ENCODE measurements at places on chromosomes 3 and 15.

- DNase-seq = no peak
Measured at GRCh38 chr15:98943051-98943508, 64.5 kb downstream of the PGPEP1L start.

- DNase-seq = no peak
Measured at GRCh38 chr3:161355508-161355907, 15.8 kb downstream of the SPTSSB start.

DNA sequence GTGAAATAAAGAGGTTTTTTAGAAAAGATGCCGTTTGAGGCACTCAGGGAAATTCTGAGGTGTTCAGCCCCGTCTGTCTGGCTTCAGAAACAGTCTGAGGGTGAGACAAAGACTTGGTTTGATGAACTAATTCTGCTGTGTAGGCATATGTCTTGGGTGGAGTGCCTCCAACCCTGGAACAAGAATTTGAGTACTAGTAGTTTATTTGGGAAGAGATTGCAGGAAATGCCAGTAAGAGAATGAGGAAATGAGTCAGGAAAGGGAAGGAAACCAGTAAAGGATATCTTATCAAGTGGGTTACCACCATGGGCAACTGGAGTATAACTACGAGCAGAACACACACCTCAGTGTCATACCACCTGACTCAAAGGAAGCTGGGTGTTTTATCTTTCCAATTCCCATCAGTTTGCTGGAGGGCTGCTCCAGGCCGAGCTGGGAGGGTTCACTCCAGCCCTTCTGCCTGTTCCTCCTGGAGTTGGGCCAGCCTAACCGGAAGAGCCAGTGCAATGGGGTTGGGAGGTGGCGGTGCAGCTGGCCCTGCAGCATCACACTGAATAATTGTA lies 75.3 kb downstream of the TGFBR2 start:
- DNase-seq = no peak

DNA sequence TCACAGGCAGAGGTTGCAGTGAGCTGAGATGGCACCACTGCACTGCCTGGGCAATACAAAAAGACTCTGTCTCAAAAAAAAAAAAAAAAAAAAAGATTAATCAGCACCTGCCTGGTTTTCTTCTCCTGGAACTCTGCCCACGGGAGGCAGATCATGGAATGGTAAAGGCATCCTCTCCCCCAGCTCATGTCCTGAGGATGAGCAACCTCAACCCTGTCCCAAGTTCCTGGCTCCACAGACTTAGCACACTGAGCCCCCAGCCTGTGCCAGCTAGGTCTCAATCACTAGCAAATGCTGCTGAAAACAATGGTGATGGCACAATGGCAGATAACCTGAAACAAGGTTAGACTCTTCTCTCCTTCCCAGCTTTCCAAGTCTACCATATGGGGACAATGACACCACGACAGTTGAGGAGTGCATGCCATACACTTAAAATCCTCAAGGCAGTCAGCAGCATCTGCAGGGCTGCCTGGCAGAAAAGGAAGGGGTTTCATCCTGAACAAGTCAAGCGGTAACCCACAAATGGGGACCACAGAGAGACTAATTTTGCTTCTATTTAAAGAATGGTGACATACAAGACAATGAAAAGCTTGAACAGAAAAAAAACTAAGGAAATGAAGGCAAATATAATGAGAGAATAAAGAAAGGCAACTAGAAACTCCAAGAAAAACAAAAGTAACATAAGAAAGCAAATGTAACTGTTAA lies 4.8 kb downstream of the CLN6 start:
- no peak for DNase-seq

- no peak for DNase-seq
Measured at GRCh38 chr3:79217096-79217495, 550.7 kb downstream of the ROBO1 start.

- DNase-seq = no peak
Measured at GRCh38 chr3:49901366-49902339, 2.0 kb downstream of the MST1R start.

- no peak for DNase-seq
Measured at GRCh38 chr3:32484436-32484835, 18.2 kb downstream of the CMTM6 start.

- no peak for DNase-seq
Measured at GRCh38 chr3:15272426-15273196, 59.8 kb downstream of the SH3BP5 start.

DNA sequence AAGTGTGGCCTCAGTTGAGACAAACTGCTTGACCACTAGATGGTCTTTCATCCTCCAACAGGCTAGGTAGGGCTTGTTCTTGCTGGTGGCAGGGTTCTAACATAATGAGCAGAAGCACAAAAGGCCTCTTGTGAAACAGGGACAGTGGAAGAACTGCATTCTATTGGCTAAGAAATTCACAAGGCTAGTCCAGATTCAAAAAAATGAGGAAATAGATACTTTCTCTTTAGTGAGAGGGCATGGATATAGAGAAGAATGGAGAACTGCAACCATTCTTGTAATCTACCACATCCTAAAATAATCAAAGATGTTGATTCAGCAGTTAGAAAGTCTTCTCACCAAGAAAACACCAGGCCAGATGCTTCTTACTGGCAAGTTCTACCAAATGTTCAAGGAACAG lies 143.7 kb upstream of the LRIG1 start:
- DNase-seq = no peak

DNA sequence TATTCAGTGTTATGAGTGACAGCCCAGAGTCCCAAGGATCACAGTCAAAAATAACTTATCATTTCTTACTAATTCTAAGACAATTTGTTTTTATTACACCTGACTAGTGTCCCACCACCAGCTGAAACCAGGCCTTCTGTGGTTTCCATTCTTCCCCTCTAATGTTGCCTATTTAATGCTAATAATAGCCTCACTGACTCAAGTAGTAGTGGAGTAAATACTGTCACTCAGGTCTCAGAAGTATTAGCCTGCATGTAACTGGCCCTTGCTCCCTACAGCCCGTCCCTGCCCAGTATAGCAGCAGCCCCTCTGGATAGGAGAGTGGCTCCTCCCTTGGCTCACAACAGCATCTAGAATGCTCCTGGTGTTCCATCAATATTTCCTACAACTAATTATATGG lies 665.5 kb downstream of the NTRK3 start:
- DNase-seq = no peak

GRCh38 chr15:78087951-78088772 lies 4.2 kb upstream of the SH2D7 start:
- no peak for DNase-seq

- DNase-seq = no peak
Measured at GRCh38 chr3:184299488-184300377, 692 bp downstream of the PSMD2 start.

DNA sequence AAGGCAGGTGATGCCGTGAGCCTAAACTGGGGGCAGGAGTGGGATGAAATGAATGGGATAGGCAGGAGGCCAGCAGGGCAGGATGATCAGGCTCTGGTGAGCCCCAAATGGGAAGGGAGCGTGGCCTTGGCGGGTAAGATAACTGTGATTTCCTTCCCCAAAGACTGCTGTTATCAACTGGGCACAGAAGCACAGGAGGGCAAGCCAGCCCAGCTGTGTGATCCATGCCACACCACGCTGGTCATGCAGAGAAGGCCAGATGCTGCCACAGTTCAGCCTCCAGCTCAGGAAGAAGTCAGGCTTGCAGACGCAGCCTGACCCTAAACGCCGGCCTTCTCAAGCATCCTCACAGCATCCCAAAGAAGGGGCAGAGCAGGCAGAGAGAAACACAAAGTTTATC lies 52.1 kb upstream of the GNB5 start:
- no peak for DNase-seq

DNA sequence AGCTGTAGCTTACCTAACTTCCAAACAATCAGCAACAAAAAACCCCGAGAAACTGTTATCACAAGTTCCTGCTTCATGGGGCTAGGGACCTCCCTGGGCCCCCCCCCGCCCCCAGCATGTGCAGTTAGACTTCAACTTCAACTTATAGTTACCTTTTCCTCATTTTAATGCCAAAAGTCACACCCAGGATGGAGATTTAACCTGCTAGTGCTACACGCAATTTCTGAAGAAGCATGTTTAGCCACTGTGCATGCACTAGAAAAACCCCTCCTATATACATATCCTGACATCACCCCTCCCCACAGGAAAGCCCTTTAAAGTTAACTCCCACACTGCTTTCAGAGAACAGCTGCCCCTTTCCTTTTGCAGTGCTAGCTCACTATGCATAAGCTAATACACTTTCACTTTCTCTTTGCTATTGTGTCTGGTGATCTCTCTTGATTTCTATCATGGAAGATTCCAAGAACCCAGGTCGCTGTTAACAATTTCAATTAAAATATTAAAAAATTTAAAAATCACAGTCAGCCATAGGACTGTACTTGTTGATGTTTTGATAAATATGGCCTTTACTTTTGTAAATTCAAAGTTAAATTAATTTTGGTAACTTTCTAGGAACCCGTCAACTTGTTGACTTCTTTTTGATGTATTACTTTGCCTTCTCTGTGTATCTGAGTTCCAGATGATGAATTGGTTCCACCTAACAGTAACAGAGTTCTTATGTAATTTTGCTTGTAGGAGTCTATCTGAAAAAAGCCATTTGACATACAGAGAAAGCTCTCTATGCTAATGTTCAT lies 75.2 kb upstream of the ACAD9 start:
- DNase-seq = no peak

DNA sequence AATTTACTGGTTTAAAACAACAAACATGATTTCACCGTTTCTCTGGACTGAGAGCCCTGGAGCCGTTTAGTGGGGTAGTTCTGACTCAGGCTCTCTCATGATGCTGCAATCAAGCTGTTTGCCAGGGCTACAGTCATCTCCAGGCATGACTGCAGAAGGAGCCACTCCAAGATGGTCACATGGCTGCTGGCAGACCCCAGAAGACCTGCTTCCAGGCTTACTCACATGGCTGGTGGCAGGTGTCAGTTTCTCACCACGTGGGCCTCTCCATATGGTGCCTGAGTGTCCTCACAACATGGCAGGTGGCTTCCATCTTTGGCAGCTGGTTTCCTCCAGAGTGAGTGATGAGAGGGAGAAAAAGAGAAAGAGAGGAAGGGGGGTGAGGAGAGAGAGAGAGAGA lies 378.3 kb upstream of the RGMA start:
- DNase-seq = no peak

GRCh38 chr3:155737844-155738460 lies 6.9 kb downstream of the PLCH1 start:
- no peak for DNase-seq

- DNase-seq = no peak
Measured at GRCh38 chr15:101052681-101053121, 133.5 kb downstream of the LRRK1 start.

- no peak for DNase-seq
Measured at GRCh38 chr3:150215616-150216015, 192.5 kb upstream of the TSC22D2 start.

GRCh38 chr15:80977627-80978036 lies 12.0 kb downstream of the MESD start:
- DNase-seq = no peak

DNA sequence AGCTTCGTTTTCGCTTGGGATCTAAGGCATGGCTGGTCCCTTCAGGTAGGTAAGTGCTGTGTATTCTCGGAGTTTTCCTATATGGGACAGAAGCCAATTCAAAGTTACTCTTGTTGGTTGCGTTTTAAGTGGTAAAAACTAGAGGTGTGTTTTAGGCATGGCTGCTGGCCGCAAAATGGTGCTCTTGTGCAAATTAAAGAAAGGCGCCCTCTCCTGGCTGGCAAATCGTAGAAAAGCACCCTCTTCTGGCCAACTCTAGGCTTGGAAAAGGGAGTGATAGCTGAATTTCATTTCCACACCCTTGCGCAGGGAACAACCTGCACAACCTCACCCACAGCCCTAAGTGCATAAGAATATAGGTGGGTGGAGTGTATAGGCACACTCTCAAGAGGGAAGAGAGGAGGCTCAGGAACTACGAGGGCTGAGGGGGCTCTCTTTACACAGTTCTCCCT lies 23.5 kb downstream of the DRD3 start:
- no peak for DNase-seq

- peak; percentile 2 for DNase-seq
Measured at GRCh38 chr3:17032407-17033034, 147.8 kb downstream of the PLCL2 start.

DNA sequence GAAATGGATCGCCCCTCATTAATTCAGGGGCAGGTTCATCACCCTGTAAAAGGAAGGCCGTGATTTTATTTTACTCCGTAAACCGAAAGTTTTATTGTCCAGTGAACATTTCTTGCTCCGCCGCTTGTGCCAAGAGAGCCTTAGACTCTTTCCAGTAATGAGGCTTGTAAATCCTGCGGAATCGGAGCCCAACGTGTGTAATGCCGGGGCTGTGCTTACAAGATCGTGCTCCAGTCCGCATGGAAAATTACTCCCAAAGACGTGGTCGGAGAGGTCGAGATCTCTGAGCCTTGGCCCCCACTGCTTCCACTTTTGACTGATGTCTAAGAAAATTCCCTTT lies 649 bp upstream of the PLOD2 start:
- no peak for DNase-seq

DNA sequence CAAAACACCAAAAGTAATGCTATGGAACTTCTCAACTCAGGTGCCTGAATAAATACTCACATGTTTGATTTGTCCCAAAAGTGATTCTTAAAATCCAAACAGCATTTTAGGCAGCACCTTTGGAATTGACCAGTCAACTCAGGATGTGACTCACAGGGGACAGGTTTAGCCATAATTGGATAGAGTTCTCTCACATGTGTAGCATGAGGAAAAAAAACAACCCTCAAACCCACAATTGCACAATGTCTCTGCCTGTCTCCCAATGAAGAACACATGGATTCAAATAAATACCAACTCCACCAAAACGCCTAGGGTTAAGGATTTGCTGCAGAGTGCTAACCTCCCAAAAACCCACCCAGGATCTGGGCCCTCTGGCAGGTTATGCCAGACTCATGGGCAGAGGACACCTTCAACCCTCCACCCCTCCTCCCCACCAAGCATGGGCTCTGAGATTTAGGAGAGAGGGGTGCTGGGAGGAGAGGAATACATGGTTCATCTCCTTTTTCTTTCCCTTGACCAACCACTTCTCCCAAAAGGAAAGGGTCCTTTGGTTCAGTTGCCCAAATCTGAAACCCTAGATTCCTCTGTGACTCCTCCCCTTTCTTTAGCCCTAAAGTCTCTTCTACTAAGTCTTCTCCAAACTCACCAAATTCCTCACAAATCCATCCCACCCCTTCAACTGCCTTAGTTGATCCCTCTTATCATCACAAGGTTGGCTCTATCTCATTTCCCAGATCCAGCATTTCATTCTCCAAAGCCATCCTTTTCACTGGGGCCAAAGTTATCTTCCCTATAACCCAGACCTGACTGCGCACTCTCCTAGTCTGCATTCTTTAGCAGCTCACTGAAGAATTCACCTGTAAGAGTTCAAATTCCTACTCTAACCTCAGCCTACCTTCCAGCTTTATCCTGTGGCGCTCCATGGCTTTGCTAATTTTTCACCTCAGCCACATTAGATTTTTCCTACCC lies 7.7 kb downstream of the RYK start:
- peak; percentile 78 for DNase-seq

GRCh38 chr3:160286231-160286630 lies 61.0 kb downstream of the C3orf80 start:
- no peak for DNase-seq

DNA sequence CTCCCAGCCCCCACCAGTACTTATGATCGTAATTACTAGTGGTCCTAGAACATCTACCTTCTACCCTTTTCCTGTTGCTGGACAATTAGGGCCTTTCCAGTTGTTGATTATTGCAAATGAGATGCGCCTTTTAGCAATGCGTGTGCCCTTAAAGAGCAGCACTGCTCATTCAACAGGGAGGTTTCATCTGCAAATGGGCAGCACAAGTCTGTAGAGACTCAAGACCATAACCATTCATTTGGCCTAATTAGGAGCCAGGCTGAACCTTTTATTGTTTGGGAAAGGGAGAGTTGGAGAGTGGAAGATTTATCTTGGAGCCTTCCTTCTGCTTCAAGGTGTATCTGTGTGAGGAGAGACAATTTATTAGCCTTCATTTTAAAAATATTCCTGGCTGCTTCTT lies 42.3 kb downstream of the BOC start:
- DNase-seq = no peak

GRCh38 chr3:100489118-100489517 lies 3.3 kb upstream of the TMEM45A start:
- no peak for DNase-seq

Data from RWPE1 (cell line).